Endothelial cell of umbilical vein (primary cell): ENCODE measurements at places on chromosomes 2 and 18. TPM values are rescaled to one million over a fixed set of nuclear protein-coding genes. Genes with fewer than 3 reads are reported as not detected.

The ZAP70 gene
- not detected in 2 replicates for total RNA-seq

The TMEM169 gene
- total RNA-seq: 0.20 TPM in 1 of 2 replicates, not detected in the other

The STRN gene
- total RNA-seq: 32.6 and 33.4 TPM in 2 replicates

The AFF3 gene
- total RNA-seq: 0.07 and 0.16 TPM in 2 replicates

DNA sequence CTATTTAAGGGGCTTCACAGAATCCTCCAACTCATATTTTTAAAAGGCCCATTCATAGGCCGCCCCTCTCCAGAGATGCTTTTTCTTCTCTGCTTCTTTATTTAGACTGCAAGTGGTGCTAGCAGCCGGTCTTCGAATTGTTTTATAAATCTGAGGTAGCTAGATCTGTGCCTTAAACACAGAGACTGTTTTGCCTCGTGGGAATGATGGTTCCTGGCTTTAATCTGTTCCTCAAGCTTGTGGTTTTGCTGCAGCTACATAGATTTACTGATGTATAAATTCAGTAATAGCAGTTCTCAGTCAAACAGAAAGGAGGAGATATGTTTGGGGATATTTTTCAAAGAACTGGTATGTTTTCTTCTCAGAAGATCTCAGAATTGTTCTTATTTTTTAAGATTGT, 45.3 kb downstream of the TNFRSF11A start:
- no peak overlapping the region for H3K27ac ChIP-seq
- H3K36me3 ChIP-seq: no peaks in the 10 kb centered on the region
- no peak overlapping the region for H3K4me3 ChIP-seq

DNA sequence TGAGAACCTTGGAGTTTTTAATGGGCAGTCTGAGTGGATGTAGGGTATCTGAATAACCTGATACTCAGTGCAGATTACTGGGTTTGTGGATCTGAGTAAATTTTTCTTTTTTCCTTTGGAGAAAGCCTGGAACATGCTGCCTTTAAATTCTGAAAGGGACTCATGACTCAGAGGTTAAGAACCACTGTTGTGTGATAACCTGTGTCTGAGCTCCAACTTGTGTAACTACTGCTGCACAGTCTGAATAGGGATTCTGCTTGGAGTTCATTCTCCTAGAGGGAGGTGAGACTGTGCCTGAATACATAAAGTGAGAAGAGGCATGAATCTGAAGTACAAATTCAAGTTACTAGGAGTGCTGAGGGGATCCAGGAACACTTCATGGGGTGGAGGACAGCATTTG, 36.2 kb downstream of the KDM3A start:
- H3K27ac ChIP-seq: no peak overlapping the region
- no peak for DNase-seq
- no peaks in the 10 kb centered on the region for H3K27me3 ChIP-seq
- H3K4me3 ChIP-seq: no peak overlapping the region

DNA sequence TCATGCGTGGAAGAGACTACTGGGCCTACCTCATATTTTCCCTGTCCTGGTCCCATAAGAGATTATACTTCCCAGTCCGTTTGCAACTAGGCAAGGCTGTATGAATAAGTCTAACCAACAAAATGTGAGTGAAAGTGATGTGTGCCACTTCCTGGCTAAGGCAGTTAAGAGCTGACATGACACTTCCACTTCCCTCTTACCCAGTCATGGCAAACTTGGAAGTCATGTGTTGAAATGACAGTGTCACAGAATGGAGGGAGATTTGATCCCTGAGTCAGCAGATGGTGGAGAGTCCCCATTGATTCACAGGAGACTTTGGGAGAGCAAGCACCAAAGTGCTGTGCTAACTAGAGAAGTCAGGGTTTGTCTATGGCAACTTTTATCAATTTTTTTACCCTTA, 36.4 kb downstream of the TACR1 start:
- H3K4me3 ChIP-seq: no peak overlapping the region
- no peak overlapping the region for H3K27ac ChIP-seq
- H3K27me3 ChIP-seq: peaks cover 2% of the 10 kb centered on the region

- no peak overlapping the region for H3K4me3 ChIP-seq
- DNase-seq: no peak
- H3K27ac ChIP-seq: no peak overlapping the region
- peaks cover 7% of the 10 kb centered on the region for H3K4me1 ChIP-seq
Measured at GRCh38 chr18:63965716-63966330, 4.1 kb upstream of the SERPINB8 start.

DNA sequence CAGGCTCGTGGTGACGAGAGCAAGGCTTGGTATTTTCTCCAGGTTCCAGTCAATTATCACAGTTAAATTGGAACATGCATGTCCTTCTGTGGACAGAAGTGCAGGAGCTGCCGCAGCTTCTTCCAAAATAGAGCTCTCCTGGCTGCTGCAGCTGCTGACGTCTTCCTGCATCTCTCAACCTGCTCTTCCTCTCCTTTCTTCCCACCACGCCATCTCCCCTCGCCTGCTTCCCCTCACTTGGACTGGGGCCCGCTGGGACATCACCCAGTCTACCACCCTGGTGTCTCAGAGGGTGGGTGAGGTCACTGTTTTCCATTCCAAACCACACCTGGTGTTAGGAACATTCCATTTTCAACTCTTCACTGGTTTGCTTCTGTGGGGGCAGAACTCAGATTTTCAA, 41.4 kb downstream of the SPP2 start:
- no peaks in the 10 kb centered on the region for H3K27me3 ChIP-seq
- DNase-seq: no peak
- no peak overlapping the region for H3K4me3 ChIP-seq
- H3K4me1 ChIP-seq: peaks cover 11% of the 10 kb centered on the region

- DNase-seq: no peak
- no peak overlapping the region for H3K27ac ChIP-seq
- no peak overlapping the region for H3K4me3 ChIP-seq
- H3K36me3 ChIP-seq: no peaks in the 10 kb centered on the region
Measured at GRCh38 chr2:62461017-62461553, 44.9 kb downstream of the TMEM17 start.

DNA sequence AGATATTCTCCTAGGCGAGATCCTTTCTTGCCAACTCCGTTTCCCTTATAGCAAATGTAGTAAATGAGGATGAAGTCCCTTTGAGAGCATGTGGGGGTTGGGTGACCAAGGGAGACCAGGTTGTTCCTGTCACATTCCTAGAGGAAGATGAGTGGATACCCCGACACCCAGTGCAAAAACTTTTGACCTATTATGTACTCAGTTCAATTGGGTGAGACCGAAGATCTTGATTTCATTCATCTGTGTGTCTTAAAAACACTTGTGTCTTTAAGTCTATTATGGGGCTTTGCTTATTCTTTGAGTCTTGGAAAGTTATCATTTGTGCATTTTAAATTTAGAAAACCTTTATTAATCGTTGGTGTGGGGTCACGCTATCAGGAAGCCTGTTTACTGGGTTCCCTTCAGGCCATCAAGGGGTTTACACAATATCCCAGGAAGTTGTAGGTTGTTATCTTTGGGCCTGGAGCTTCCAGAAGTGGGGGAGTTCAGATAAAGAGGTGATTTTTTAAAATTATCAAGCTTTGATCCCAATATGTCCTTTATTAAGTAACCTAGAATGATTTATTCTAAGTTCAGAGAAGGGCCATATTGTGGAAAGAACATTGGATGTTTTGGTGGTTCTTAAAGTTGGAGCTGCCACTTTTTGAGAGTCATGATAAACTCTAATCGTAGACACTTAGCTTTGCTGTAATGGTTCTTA, 2.8 kb downstream of the RHOB start:
- peak overlapping the region; percentile 94 for H3K4me3 ChIP-seq
- peaks cover 14% of the 10 kb centered on the region for H3K4me1 ChIP-seq
- peak; percentile 69 for DNase-seq
- H3K36me3 ChIP-seq: peaks cover 2% of the 10 kb centered on the region
- H3K27me3 ChIP-seq: no peaks in the 10 kb centered on the region
- H3K27ac ChIP-seq: peak overlapping the region; percentile 76

- no peak for DNase-seq
- no peaks in the 10 kb centered on the region for H3K27me3 ChIP-seq
- H3K4me1 ChIP-seq: peaks cover 3% of the 10 kb centered on the region
- no peak overlapping the region for H3K4me3 ChIP-seq
- H3K27ac ChIP-seq: no peak overlapping the region
- H3K36me3 ChIP-seq: no peaks in the 10 kb centered on the region
Measured at GRCh38 chr2:226213717-226214116, 585.9 kb downstream of the IRS1 start.

- no peak for DNase-seq
- peaks cover 64% of the 10 kb centered on the region for H3K4me1 ChIP-seq
- H3K36me3 ChIP-seq: peaks cover 7% of the 10 kb centered on the region
- no peaks in the 10 kb centered on the region for H3K27me3 ChIP-seq
Measured at GRCh38 chr2:234987754-234988153, 35.9 kb downstream of the SH3BP4 start.
